Left renal pelvis (tissue), 4 donors: ENCODE measurements at places on chromosomes 12 and 14. TPM values are rescaled to one million over a fixed set of nuclear protein-coding genes. Genes with fewer than 3 reads are reported as not detected.
A peak's percentile ranks its signal among the peaks of the same experiment; 100 is the strongest.

DNA sequence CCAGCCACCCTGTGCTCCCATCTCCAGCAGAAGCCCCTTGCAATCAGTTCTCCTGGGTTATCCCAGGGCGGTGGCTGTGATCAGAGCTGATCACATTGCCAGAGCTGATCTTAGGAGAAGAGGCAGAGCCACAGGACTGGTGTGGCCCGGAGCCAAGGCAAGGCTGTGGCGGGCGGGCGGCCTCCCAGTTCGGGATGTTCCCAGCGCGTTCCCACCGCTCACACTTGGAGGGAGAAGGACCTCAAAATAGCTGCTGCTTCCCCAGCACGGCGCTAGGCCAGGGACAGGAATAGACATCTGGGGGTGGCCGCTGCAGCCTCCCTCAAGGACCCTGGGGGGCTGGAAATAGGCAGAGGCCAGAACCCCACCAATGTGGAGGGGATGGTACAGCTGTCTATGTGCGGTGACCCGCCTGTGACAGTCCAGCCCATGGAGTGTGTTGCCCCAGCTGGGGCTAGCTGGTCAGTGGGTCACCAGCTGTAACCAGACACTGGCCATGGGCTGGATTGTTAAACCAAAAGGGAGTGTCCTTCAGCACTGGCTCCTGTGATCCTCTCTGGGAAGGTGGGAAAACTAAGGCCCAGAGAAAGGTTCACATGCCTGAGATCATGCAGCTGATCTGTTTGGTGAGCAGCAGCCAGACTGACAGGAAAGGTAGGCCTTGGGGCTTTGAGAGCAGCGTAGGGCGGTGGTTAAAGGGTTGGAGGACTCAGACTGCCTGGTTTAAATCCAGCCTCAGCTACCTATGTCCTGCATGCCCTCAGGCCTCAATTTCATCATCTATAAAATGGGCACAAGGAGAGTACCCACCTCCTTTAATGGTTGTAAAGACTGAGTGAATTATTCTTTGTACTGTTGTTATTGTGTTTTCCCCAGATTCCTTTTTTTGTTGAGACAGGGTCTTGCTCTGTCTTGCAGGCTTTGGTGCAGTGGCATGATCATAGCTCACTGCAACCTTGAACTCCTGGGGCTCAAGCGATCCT is 8.0 kb upstream of the POP5 start:
- DNase-seq: no peak

EML1 gene
- 30.3 TPM for polyA plus RNA-seq

GRCh38 chr12:129053232-129053631 is 200.0 kb downstream of the GLT1D1 start:
- no peak for DNase-seq

GRCh38 chr14:79552778-79553177 is 658.5 kb downstream of the DIO2 start:
- no peak for DNase-seq

DNA sequence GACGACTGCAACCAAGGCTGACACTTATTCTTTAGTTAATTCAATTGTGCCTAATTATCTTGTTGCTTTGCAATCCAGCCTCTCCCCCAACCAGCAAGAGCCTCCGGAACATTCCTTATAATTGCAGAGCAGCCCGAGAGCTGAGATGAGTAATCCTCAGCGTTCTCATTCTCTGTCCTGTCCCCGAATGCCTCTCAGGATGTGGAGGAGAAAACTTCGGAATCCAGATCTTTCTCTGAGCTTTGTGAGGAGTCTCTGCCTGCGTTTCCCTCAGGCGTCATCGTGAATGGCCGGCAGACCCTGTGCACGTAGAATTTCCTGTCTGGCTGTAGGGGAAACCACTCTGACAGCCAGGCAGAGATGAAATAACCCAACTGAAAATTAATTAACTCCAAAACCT is 160.5 kb upstream of the DIO3 start:
- no peak for DNase-seq

- no peak for DNase-seq
These were observed 30.9 kb downstream of the GRIN2B start for GRCh38 chr12:13950502-13950901.

SOAT2 gene
- polyA plus RNA-seq: 0.87 TPM

- no peak for DNase-seq
These were observed 101.0 kb upstream of the PRMT8 start for GRCh38 chr12:3389986-3390385.

GRCh38 chr14:104066719-104067295 is 18.7 kb upstream of the ASPG start:
- DNase-seq: no peak

GRCh38 chr14:26398616-26399015 is 199.2 kb downstream of the NOVA1 start:
- no peak for DNase-seq

PGF gene
- polyA plus RNA-seq: 9.3 TPM

GRCh38 chr14:33039311-33039710 is 100.6 kb downstream of the NPAS3 start:
- DNase-seq: no peak

GRCh38 chr12:2691006-2691344 is 103.8 kb upstream of the FKBP4 start:
- no peak for DNase-seq

DNA sequence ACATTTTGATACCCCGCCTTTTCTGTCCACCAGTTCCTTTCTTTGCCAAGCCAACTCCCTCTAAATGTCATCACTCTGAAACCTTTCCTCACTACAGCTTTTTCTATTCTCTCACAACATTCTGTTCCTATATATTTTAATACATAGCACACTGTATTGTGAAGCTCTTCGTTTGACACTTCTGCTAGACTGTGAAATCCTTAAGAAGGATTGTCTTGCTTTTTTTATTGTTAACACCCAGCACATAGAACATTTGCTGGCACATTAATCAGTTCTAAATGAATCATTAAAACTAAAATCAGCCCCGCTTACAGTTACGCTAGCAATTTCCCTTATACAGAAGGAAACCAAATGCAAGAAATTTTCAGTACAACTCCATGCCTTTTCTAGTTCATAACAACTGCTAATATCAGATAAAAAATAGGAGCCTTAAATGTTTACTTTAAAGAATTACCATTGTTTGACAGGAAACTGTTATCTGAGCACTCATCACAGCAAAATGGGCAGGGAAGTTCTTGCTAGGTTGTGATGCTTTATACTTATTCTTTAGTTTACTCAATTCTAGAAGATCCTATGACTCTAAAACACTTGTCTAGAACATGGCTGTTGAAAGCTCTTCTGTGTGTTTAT is 93.5 kb downstream of the PPP1R12A start:
- DNase-seq: no peak

DNA sequence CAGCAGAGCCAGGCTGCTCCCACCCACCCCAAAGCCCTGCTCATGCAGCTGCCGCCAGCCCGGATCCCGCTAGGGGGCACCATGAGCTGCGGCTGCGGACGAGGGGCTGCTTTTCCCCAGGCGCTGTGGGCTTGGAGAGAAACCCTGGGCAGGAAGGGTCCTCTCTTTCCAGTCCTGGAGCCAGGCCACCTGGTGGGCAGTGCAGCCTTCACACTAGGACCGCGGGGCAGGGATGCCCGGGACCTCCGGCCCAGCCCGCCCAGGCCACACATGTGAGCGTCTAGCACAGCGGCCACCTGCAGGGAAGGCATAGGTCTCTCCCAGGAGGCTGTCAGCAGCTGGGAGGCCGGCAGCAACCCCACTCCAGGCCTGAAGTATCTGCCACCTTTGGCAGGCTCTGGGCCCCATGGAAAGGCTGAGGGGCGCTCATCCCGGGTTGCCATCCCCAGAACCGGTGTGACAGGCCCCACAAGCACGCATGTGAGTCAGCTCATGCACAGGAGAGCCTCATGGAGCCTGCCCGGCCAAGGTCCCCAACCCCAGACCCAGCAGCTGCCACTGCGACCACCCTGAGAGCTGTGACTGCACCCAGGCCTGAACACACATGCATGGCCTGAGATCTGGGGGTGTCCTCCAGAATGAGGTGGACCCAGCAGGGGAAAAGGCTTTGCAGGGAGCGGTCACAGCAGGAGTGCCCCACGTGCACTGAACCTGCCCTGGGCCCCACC is 280.0 kb upstream of the RTL1 start:
- peak; percentile 19 for DNase-seq

DNA sequence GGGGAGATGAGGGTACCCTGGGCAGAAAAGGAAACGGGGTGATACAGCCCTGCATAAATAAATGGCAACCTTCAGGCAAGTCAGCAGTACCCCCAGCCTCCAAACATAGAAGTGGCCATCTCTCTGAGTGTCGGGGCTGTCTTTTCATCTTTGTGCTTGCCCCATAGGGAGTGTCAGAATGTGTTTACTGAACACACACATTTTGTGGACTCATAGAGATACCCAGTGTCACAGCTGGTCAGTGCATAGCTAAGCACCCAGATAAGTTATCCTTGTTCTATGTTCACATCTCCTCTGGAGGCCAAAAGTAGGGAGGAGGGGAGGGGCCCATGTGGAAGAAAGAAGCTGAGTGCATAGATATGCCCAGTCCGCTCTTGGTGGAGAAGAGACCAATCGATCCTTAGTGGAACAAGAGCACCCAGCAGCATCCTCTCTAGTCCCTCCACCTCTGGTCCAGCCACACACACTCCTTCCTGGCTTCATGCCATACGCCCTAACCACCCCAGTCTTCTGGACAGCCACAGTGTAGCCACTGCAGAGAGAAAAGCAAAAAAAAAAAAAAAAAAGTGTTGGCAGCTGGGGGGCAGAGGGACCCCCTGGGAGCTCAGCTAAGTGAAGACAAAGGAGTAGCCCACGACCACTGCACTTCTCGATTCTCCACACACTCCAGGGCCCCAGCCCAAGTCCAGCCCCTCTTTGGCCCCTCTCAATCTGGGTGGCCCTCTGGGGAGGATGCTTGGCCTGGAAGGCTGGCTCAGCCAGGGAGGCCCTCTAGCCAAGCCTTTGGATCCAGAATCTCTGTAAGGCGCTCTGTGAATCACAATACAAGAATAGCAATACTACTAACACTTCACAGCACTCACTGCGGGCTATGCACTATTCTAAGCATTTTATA is 2.6 kb downstream of the ITGA7 start:
- no peak for DNase-seq

HRK gene
- polyA plus RNA-seq: 0.72 TPM

DNA sequence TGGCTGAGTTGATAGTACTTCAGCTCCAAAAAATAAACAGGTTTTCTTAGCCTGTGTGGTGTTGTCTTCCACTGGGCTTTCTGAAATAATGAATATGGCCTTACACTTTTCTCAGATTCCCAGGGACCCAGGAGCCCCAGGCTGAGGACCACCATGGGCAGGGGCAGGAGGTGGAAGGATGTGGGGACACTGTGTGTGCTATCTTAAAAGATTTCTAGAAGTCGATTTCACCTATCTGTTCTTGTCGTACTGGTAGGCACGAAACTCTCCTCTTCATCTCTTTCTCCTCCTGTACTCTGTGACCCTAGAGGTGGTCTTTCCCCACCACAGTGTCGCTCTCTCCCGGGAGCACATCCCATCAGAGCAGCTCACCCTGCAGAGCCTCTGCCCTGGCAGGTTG is 107.7 kb upstream of the FKBP4 start:
- no peak for DNase-seq

DNA sequence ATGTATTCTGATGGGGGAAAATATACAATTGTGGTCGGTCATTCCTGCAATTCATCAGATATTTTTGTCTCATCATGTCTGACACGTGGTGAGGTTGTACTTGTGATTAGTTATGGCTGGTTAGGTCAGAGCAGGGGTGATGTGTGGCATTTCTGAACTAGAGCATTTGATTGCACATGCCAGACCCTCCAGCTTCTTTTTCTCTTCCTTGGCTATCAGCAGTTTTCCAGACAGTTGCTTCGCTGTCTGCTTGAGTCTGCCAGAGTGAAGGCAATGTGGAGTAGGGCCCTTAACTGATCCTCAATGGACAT is 25.9 kb downstream of the TMEM117 start:
- DNase-seq: no peak

OTOGL gene
- polyA plus RNA-seq: 0.49 TPM

DNA sequence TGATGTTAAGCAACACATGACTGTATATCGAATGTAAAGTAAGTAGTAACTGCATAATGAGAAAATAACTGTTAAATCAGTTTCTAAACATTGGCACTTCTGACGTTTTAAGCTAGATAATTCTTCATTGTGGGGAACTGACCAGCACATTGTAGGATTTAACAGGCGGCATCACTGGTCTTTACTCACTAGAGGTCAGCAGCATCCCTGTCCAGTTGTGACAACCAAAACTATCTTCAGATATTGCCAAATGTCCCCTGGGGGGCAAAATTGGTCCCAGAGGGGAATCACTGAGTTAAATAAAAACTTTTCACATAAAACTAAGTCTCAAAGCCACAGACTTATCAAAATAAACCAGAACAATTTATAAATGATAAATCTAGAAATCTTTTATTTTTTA is 65.3 kb downstream of the BLTP3B start:
- DNase-seq: no peak

GRCh38 chr12:56267443-56268071 is 815 bp downstream of the COQ10A start:
- DNase-seq: no peak

DNA sequence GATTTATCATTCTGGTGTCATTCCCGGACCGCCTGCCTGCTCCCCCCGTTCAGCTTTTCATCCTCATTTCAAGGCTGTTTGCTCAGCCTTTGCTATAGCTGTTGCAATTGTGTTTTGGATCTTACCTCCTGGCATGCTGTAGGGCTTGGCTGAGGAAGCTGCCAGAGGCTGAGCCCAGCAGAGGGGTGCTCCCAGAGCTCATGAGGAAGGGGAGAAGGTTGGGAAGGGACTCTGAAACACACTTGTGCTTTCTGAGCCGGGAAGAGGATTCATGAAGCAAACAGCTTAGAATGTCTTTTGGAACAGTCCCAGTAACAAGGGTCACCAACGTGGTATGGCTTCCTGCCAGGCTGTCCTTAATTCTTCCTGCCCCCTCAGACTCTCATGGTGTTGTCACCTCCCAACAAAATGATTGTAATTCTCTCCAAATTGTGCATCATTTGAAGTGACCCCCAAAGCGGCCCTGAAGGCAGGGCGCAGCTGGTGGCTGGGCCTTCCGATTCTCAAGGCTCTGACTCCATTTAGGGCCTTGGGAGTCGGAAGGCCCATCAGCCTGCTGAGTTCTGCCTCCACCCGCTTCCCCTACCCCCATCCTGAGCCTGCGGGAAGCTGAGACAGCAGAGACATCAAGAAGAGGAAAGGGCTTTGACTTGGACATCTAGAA is 111.9 kb upstream of the ARHGAP5 start:
- DNase-seq: no peak

DNA sequence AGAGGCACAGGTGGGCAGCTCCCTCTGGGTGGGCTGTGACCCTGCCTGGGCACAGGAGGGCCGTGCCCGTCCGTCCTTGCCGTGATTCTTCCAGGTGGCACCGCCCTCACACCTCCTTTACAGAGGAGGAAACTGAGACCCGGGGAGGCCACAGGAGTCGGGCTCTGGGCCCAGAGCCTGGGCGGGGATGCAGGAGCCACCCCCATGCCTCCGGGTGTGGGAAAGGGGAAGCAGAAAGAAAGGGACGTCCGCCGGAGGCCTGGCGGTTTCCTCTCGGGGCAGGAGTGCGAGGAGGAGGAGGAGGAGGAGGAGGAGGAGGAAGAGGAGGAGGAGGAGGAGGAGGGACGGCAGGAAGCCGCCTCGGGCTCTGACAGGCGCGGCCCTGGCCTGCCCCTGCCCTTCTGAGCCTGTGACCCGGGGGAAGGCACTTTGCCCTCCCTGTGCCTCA is 23.0 kb downstream of the SH2B3 start:
- no peak for DNase-seq
